Left renal pelvis (tissue), 4 donors: ENCODE measurements at places on chromosomes 6 and 20.

GRCh38 chr20:50913690-50914375 lies 17.4 kb downstream of the ADNP start:
- DNase-seq, result no peak

GRCh38 chr20:42949950-42950349 lies 239.8 kb downstream of the PTPRT start:
- peak; percentile 2 for DNase-seq

GRCh38 chr6:52161689-52162438 lies 24.3 kb upstream of the IL17A start:
- no peak for DNase-seq

- no peak for DNase-seq
Observed at GRCh38 chr6:37251211-37251780, 6.3 kb upstream of the TBC1D22B start.

- no peak for DNase-seq
Observed at GRCh38 chr20:7930343-7930742, 9.9 kb downstream of the HAO1 start.

GRCh38 chr6:135403584-135403983 lies 94.0 kb downstream of the AHI1 start:
- DNase-seq, result no peak
